ENCODE measurements at places on chromosomes 13 and 19.

DNA sequence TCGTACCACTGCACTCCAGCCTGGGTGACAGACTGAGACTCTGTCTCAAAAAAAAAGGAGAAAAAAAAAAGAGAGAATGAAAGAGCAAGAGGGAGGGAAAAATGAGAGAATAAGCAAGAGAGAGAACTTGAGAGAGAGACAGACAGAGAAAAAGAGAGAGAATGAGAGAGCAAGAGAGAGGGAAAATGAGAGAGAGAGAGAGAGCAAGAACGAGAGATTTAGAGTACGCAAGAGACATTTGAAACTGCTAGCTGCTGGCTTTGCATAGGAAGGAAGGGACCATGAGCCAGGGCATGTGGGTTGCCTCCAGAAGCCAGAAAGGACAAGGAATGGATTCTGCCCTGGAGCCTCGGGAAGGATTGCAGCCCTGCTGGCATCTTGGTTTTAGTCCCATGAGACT is 9.6 kb upstream of the ADGRE1 start:
- DNase-seq = no peak

DNA sequence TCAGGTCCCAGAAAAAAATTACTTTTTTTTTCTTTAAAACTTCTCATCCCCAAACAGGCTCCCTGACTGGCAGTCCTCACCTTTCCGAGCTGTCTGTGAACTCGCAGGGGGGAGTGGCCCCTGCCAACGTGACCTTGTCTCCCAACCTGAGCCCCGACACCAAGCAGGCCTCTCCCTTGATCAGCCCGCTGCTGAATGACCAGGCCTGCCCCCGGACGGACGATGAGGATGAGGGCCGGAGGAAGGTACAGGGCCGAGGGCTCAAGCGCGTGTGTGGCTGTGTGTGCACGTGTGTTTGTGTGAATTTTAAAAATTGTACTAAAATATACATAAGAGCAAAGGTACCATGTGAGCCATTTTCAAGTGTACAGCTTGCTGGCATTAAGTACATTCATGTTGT is 167.6 kb downstream of the STK24 start:
- DNase-seq = no peak

DNA sequence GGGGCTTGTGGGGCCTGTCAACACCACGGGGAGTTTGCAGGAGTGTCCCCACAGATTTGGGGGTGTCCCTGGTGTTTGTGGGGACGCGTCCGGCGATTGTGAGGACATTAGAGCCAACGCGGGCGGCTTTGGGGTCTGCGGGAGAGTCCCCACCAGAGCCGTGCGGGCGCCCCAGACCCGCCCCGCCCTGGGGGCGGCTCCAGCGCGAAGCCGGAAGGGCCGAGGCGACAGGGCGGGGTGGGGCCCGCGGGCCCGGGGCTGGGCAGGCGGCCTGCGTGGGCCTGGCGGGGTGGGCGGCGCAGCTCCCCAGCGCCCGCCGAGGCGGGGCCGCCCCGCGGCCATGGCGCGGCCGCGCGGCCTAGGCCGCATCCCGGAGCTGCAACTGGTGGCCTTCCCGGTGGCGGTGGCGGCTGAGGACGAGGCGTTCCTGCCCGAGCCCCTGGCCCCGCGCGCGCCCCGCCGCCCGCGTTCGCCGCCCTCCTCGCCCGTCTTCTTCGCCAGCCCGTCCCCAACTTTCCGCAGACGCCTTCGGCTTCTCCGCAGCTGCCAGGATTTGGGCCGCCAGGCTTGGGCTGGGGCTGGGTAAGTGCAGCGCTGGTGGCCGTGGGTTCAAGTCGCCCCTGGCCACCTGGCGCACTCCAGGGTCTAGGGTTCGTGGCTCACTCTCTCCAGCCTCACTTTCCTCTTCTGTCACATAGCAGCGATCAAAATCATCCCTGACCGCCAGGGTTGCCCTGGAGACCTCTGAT is 10.3 kb downstream of the PDE4A start:
- DNase-seq = peak; percentile 68

GRCh38 chr19:17539238-17540117 is 16.0 kb upstream of the COLGALT1 start:
- peak; percentile 94 for DNase-seq

- DNase-seq = no peak
Observed at GRCh38 chr13:65882810-65883209, 1347.3 kb downstream of the PCDH9 start.

DNA sequence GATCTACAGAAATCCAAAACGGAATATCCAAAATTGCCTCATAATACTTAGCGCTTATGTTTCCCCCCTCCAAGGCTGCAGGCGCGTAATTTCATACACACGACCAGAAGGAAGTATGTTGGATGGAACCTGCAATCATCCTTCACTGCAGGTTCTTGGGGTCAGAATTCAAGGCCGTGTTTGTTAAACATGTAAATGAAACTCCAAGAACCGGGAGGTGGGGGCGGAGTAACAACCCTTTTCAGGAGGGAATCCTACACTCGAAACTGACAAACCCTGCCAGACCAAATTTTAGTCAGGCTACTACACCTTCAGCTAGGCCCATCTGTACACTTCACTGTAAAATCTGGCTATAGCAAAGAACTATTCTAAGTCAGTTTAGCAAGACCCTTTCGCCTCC is 1.3 kb downstream of the ZNF607 start:
- peak; percentile 27 for DNase-seq

- peak; percentile 61 for DNase-seq
Observed at GRCh38 chr19:49136771-49137171, 17.4 kb downstream of the PPFIA3 start.

DNA sequence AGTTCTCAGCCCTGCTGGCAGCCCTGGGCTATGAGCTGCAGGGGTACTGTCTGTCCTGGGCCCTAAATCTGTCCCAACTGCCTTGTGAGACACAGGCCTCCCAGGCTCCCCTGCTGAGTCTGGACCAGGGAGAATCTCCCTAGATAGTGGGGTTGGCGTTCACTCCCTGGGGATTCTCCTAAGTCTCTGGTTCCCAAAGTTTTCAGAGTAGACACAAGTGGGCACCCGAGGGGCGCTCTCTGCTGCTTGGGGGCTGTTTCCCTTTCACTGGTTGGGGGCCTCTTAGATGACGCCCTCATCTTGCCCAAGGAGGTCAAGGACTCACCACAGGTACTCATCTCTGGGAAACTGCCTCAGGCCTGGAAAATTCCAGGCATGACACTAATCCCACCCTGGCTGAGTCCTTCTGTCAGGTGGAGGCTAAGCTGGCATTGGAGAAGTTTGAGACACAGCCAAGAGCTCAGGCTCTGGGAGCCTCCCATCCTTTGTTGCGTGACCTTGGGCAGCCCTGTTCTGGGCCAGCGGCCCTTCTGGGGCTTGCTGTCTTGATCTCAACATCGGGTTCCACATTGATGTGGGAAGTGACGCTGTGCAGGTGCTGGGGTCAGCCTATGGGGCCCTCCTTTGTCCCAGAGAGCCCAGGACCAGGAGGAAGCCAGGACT is 3.9 kb downstream of the RPL18A start:
- DNase-seq = no peak

DNA sequence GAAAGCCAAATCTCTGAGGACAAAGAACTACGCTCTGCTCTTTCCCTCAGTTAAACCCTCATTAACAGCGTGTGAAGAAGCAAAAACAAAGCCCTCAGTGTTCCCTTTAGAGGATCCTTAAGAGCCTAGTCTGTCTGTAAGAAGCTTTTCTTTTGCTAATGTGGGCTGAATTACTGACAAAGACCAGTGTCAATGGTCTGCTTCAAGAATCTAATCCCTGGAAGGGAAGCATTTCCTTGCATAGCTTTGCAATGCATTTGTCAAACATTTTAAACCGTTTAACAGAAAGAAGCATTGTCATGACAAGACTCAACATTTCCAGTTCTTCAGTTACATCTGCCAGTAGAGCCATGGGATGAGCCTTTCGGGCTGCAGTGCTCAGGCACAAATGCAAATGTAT is 64.9 kb downstream of the EDNRB start:
- no peak for DNase-seq

DNA sequence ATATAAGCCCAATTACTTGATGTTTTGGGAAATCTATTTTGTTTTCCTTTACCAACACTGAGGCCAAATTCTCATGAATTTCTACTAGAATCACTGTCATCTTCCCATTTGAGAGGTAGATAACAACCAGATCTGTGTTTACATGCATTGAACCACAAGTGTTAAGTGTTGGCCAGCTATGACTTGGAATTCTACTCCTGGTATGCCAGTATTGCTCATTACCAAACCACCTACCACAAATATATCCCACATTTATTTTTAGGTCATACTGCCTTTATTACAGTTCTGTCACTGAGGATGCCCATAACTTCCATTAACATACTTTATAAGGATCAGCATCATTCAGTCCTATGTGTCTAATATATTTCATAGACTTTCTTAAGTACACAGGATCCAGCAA is 328.9 kb downstream of the DIAPH3 start:
- DNase-seq = no peak

DNA sequence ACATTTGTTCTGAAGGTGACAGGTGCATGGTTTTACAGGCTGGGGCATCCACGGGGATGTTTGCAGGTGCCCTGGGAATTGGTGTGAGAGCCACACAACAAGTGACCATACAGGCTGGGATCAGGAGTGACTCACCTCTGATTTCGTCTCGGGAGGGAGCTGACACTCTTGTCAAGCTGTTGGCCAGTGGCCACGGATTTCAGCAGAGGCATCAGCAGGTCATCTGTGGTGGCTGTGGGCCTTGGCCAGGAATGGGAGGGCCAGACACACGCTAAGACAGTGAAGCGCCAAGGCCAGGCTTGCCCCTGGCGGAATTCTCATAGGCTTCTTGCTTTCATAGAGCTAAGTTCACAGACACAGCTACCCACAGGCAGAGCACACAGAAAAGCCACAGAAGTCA is 108.6 kb downstream of the HSPH1 start:
- DNase-seq = no peak

- no peak for DNase-seq
Observed at GRCh38 chr13:75375329-75375728, 106.6 kb downstream of the TBC1D4 start.

GRCh38 chr13:52947921-52948373 is 80.7 kb upstream of the OLFM4 start:
- no peak for DNase-seq

All from colonic mucosa (tissue), 4 donors.